AG04449 (cell line): ENCODE measurements at places on chromosomes 4 and X.

DNA sequence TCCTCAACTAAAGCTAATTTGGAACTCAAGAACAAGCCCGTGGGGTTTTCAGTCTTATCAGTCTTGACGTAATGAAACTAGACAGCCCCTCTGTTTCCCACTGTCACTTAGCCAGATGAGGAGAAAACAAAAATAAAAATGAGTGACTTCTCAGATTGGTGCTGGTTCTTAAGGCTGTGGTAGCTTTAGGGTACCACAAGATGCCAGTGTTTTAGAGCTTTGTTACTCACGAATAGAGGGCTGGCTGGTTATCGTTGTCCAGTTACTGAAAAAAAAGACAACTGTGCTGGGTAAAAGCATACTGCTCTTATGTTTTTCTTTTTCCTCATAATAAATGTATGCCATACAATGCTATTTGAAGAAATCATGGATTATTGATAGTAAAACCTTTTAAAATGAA lies 796.7 kb downstream of the RAPGEF2 start:
- no peak for DNase-seq

- DNase-seq, result no peak
Measured at GRCh38 chrX:129139837-129140598, 383.3 kb downstream of the SMARCA1 start.

DNA sequence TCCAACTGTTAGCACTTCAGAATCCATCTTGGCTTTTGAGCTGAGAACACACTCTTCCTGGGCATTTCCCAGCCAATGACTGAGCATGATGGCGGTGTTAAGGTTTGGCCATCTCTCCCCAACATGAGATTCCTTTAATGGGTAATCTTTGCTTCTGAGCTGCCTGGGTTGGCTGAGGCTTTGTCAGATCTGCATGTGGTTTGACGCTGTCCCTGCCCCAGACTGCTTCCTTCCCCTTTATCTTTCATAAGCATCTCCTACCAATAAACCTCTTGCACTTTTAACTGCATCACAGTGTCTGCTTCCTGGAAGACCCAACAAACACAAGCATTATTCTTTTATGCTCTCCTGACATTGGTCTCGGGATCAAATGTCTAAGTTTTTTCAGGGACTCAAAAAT lies 31.5 kb upstream of the DIPK2B start:
- no peak for DNase-seq

- no peak for DNase-seq
Measured at GRCh38 chr4:100189820-100190642, at the start of gene DDIT4L. Gene DDIT4L, minus strand, starts transcription at chr4:100190468. Its CDS starts 485 bp downstream, at chr4:100189983.

- DNase-seq, result no peak
Measured at GRCh38 chr4:183504930-183505610, at the start of gene ING2. Gene ING2, plus strand, starts transcription at chr4:183505058. Its CDS starts 138 bp downstream, at chr4:183505196.

GRCh38 chrX:107760304-107761077 lies 15.1 kb downstream of the TSC22D3 start:
- no peak for DNase-seq

DNA sequence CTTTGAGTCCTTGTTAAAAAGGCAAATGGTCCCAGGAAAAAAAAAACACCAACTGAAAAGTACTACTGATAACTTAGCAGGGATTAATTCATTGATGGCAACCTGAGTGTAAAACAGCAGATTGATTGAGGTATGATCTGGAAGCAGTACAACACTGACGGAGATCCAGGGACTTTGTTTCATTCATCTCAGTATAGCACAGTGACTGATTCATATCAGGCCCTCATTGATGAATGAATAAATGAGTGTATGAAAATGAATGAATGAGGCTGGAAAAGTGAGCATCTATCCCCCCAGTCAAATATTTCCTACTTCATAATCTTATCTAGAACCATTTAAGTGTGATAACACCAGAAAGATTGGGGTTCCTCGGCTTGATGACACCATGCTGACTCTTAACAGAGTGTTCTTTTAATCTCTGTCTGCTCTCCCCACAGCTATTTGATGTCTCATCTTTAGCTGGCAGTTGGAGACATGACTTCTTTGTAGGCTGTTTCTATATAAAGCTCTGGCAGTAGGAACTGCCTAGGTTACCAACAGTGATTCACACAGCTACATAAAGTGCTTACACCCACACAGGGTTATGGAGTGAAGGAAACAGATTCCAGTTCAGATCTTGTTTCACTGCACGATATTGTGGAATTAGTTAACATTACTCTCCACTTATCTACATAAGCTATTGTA lies 18.6 kb upstream of the RNF128 start:
- DNase-seq, result peak; percentile 80

DNA sequence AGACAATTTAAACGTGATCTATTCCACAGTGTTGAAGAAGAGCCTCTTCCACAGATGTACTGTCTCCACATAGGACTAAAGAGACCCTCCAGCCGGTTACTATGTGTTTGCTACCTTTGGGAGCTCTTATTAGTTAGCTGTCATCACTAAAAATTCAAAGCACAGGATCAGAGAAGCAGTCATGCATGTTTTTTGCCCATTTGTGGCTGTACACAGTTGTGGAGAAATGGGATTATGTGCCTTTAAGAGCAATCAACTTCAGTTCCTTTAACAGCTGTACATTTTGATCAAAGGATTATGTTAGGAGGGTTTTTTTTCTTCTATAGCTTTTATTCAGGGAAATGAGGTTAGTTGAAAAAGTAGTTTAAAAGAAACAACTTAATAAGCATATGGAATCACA lies 149.0 kb upstream of the SPOCK3 start:
- no peak for DNase-seq

GRCh38 chrX:108640817-108641216 lies 95.5 kb downstream of the IRS4 start:
- no peak for DNase-seq

DNA sequence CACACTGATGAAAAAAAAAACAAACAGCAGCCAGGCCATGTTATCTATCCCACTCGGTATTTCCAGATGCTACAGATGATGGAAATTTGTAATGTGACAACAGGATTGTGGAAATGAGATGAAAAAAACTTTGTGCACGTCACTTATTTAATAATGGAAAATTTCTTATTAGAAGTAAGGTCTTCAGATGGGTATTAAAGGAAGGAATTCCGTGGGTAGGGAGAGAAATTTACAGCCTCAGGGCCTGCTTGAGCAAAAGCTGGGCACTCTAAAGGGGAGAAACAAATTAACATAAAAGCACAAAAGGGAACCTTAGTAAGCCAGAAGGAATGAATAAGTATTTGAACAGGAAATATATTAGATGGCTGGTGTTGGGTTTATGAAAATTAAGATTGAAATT lies 4.2 kb upstream of the PKD2 start:
- DNase-seq, result no peak

DNA sequence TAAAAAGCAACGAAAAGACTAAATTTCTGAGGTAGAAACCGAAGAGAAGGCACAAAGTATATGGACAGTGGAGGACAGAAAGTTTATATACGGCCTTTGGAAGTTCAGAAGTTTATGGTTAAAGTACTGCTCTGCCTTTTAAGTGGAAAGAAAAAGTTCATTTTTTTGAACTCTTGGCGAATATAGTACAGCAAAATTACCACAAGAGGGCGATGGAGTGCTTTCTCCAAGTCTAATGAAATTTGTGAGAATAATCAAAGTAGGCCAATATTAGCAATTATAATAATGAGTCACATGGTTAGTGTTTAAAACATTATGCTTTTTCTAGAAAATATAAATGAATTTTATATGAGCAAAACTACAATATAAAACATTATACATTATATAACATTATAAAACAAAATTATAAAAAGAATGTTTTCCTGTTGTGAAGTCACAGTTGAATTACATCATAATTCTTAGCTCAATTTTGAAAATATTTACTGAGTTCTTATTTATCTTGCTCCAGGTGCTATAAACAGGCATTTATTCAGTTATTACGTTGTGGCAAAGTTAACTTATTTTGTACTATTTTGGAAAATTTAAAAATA lies 136.2 kb upstream of the BMPR1B start:
- no peak for DNase-seq

- DNase-seq, result no peak
Measured at GRCh38 chrX:151753313-151754046, 18.9 kb downstream of the CNGA2 start.

- no peak for DNase-seq
Measured at GRCh38 chr4:90025248-90025647, 101.9 kb upstream of the CCSER1 start.

GRCh38 chr4:90837241-90837640 lies 710.0 kb downstream of the CCSER1 start:
- no peak for DNase-seq

DNA sequence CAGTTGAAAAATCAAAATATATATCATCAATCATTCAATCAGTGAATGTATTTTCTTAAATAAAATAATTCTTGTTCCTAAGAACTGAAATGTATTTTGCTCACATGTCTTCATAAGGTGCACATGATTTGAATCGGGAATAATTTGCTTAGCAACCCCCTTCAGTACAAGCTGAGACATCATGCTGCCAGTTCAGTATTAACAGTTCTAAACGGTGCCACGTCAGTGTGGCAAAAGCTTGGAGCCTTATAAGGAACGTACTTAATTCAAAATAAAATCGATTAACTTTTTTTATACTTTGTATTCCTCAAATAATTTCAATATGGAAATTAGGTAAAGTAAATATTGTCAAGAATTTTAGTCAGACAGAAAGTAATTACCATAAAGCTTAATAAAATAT lies 287.9 kb downstream of the CCSER1 start:
- DNase-seq, result no peak

- DNase-seq, result peak; percentile 29
Measured at GRCh38 chr4:89024051-89024675, 32.8 kb downstream of the FAM13A start.

GRCh38 chrX:2903366-2903765 lies 25.8 kb downstream of the ARSD start:
- no peak for DNase-seq

DNA sequence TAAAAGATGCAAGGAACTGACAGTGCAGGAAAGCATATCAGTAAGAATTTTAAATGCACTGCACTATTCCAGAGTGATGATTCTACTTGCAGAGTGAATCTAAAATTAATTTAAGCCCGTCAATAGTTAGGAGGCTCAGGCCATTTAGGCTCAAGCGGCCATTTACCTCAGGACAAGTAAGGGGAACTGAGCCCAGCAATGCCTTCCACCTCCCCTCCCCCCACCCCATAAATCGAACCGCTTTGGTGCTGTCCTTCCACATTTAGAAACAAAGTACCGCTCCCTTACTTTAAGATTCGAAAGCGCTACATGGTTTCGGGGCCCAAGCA lies 665 bp downstream of the RBM41 start:
- no peak for DNase-seq

DNA sequence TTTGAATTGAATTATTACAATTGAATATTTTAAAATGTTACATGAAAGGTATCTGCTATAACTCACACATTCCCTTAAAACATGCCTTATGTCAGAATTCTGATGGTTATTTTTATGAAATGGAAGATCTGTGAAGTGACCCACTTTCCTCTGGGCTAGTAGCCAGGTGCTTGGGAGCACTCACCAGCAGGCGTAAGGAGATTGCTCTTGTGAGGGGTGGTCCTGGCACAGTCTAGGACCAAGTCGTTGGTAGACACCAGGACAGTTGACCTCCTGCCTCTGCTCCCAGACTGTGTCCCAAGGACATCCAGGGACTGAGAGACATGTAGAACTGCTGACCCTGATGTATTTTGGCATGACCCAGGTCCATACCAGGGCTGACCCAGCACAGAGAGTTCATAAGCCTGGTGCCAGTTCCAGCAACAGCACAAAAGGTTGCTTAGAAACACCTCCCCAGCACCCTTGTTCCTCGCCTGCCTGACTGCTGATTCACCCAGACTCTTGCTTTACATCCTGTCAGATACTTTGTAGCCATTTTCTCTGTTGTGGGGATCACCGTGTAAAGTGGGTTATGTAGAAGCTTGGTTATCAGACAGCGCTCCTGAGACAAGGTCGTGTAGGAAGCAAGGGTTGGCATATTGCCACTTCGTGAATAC lies 48.5 kb downstream of the NELFA start:
- peak; percentile 4 for DNase-seq

- no peak for DNase-seq
Measured at GRCh38 chr4:4762909-4763821, 96.3 kb upstream of the MSX1 start.

DNA sequence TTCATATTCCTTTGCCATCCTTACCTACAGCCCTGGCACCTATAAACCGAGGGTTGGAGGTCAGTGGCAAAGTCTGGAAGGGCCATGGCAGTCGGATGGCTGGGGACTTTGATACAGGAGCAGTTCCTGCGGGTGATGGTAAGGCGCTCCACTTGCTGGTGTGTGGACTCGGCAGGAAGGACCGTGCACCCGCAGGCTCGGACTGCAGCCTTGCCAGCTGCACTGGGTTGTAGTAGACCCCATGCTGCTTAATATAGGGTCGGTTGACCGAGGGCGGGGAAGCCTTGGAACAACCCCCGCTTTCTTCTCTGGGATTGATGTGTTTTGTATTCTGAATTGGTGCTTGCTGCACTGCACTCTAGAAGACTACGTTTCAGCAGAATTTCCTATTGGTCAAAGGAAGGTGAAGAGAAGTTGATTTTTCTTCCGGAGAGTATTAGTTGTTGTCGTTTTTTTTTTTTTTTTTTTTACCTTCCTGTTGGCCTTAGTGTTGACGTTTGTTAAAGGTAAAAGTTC lies 638 bp downstream of the BLTP1 start:
- DNase-seq, result no peak

DNA sequence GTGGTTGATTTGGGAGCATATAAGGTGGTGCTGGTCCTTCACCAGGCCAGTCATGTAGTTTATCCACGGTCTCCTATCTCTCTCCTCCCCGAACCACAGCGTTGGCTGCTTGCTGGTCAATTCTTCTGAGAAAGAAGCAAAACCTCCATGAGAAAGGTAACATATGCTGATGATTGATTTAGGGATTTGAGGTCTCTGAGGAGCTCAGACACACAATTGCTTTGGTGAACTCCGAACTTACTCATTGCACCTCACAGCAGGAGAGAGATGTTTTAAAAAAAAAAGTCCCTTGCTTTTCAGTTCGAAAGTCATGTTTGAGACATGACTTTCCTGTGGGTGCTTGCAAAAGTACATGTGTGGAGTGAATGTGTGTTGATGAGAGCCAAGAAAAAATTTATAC lies 100.2 kb downstream of the TSPAN7 start:
- DNase-seq, result no peak

- DNase-seq, result no peak
Measured at GRCh38 chr4:89595125-89595789, 241.7 kb downstream of the SNCA start.

- DNase-seq, result no peak
Measured at GRCh38 chr4:14520171-14520570, 482.1 kb upstream of the CPEB2 start.

- no peak for DNase-seq
Measured at GRCh38 chr4:85491527-85491926, 16.6 kb downstream of the ARHGAP24 start.

DNA sequence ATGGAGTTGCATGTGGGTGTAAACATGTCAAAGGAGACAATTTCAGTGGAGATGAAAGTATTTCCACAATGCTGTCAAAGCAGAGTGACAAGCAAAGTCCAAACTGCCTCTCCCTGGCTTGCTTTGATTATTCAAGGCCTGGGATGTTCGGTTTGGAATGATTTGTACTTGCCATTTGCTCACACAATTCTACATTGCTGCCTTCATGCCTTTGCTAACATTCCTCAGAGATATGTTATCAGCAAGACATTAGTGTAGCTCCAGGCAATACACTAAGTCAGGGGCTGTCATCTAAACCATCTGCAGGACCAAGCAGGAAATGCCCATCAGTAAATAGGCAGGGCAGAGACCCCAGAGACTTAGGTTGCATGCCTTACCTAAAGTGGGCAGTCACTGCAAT lies 79.6 kb upstream of the C1QTNF7 start:
- DNase-seq, result no peak
